ENCODE measurements at places on chromosomes 2 and 18.

GRCh38 chr2:66866331-66867062 lies 431.6 kb downstream of the MEIS1 start:
- no peak for DNase-seq

DNA sequence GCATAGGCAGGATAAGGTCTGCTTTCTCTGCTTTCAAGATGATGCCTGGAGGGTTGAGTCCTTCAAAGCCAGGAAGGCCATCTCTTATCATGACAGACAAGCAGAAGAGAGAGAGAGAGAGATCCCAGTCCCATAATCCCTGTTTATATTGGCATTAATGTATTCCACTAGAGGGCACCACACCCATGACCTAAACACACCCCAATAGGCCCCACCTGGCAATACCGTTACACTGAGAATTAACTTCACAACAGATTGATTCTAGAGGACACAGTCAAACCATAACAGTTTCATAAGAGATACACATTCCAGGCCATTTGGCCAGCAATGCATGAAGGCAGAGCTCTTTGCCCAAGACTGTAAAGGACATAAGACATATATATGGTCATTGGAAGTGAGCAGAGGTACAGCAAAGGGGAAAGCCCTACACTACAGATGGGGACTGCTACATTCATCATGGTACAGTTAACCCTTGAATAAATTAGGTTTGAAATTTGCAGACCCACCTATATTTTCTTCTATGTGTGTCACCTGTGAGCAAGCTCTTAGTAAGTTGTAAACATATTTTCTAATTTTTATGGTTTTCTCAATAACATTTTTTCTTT lies 1516.1 kb downstream of the RPIA start:
- no peak for DNase-seq

DNA sequence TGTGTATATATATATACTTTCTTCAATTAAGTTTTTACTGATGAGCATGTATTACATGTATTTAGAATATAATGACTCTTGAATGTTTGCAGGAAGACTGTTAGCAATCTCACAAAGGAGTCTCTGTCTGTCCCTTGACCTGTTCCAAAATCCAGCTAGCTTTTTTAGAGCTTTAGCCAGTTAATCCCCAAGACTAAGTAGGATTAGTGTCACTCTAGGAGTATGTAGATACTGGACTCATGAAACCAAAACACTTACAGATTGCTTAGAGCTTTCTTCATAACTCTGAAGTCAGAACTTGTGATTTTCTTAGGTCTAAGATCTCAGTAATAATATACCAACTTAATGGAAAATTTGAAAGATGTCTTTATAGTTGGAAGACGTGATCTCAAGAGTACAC lies 2.2 kb downstream of the UBXN4 start:
- DNase-seq: no peak

- DNase-seq: no peak
These were observed 136.9 kb downstream of the EPHA4 start for GRCh38 chr2:221435171-221435570.

DNA sequence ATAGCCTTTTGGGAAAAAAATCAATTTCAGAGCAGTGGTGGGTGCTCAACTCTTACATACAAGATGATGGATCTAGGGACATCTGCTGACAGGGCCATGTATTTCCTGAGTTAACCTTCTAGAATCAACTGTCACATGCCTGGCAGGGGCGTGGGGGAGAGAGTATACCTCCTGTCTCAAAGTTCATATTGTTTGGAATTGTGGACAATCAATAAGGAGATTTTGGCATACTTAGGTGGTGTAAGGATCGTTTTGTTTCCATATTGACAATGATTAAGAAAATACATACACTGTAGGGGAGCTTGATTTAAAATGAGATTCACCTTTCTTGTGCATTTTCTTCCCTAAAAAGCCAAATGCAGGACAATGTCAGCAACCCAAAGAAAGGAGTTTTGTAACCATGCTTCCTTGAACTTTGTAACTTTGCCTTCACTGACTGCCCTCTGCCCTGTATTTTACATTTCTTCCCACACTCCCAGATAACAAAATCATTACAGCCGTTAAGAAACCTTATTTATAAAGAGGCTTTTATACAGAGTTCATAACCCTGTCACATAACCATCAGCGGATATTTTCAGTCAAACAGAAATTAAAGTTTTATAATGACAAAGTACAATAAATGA lies 88.4 kb downstream of the MEP1B start:
- no peak for DNase-seq

DNA sequence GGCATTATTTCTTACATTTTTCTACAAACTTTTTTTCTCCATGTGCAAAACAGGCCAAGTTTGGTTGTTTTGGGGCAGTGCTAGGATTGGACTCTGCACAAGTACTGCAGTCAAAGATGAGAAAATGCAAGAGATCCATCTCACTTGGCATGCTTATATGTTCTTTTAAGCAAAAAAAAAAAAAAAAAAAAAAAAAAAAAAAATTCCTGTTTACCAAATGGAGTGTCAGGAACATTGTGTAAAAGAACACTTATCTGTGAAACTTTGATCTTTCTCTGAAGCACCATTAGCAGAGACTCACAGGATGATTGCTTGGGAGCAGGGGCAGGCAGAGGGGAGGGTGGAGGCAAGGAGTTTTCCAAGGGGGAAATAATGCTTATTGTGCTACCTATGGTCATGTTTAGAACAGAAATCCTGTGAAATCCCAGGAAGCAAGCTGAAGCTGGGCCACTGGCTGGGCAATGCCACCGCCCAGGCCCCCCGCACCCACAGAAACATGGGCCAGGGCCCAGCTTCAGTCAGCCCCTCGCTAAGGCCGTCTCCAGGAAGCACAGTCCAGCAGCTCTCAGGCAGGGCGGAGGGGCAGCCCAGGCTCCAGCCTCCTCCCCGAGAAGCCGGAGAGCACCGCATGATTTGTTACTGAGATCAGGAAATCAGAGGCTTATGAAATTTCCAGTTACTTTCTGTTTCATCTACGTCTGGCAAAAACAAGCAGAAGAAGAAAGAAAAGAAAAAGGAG lies 229.4 kb downstream of the ZNF516 start:
- no peak for DNase-seq

Measured in NCI-H1417 (cell line).